ENCODE measurements at places on chromosomes 13 and 19. TPM values are rescaled to one million over a fixed set of nuclear protein-coding genes. Genes with fewer than 3 reads are reported as not detected.

- DNase-seq = peak; percentile 46
Observed at GRCh38 chr13:95236774-95237173, 64.5 kb downstream of the ABCC4 start.

GRCh38 chr19:50777830-50778303, 7.6 kb downstream of the GPR32 start:
- no peak for DNase-seq

DNA sequence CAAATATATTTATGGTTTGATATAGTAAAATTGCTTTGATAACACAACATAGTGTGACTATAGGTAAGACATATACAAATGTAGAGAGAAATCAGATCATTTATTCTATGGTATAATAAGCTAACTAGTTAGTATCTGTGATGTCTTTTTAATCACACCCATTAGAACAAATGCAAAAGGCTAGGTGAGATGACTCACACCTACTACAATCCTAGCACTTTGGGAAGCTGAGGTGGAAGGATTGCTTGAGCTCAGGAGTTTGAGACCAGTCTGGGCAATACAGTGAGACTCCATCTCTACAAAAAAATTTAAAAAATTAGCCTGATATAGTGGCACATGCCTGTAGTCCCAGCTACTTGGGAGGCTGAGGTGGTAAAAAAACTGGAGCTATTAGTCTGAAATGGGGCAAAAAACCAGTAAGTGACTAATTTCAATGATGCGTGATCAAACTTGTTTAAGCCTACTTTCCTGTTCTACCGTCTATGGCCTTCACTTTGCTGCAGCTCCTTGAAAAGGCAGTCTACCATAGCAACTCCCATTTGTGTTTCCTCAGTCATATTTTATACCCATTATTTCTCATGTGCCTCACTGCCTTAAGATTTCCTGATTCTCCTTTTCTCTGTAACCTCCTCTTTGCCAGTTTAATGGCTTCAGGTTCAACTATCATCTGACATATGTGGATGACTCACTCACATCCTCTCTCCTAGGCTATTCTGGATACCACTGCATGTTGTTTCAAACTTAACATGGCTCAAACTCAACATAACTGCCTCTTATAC, 12.5 kb downstream of the ALG5 start:
- no peak for DNase-seq

DNA sequence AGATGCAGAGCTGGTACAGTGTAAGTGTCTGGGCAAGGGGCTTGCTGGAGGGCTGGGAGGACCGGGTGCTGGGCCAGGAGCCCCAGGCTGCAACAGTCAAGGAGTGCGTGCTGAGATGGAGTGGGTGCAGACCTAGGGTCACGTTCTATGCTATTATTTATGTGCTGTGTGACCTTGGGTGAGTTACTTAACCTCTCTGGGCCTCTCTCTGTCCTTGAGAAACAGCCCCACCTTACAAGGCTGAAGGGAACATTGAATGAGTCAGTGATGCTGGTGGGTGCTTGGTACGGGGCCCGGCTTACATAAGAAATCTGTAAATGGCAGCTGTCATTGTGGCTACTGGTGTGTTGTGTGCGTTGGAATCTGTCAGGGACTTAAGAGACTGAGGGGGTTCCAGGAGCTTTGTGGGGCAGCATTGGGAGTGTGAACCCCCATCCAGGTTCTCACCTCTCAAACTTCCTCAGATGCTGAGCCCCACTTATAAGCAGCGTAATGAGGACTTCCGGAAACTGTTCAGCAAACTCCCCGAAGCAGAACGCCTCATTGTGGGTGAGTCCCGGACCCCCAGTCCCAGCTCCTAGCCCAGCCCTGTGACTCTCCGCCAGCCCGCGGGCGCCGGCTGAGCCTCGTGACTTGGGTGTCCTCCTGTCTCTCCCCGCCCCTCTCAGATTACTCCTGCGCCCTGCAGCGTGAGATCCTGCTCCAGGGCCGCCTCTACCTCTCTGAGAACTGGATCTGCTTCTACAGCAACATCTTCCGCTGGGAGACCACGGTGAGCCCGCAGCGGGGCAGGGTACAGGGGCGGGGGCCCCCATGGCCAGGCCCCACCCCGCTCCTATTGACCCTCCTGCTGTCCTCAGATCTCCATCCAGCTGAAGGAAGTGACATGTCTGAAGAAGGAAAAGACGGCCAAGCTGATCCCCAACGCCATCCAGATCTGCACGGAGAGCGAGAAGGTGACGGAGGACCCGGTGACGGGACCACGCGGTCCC, 9.6 kb downstream of the GRAMD1A start:
- DNase-seq = no peak

- DNase-seq = no peak
Observed at GRCh38 chr13:80379245-80379644, 38.3 kb upstream of the SPRY2 start.

GRCh38 chr13:66414066-66414800, 815.9 kb downstream of the PCDH9 start:
- DNase-seq = no peak

DNA sequence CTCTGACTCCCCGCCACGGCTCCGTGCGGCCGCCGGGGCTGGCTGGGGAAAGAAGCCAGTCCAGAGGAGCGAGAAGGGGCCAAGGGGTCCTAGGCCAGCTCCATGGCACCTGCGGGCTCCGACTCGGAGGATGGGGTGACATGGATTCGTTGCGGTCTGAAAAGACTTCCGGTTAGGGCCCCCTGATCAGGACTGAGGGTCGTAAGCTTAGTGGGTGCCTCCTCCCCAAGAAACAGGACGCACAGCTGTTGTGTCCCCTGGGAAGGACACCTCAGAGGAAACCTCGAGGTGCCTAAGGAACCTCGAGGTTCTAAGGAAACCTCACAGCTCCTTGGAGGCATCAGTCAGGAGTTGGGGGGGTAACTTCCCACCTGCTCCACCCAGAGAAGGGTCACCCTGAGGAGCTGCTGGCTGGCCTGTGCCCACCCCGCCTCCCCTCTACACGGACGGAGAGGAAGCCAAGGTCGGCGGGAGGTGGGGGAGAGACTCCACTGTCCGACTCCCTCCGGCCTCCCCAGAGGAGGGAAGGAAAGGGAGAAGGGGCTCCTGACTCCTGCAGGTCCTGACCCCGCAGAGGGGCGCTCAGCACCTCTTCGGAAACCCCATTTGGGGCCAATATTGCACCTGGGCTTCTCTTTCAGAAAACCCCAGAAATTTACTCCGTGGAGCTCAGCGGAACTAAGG, 855 bp downstream of the ATP12A start:
- DNase-seq = no peak

GRCh38 chr19:33214596-33214995, 11.1 kb downstream of the SLC7A10 start:
- DNase-seq = no peak

- DNase-seq = no peak
Observed at GRCh38 chr19:1445932-1446712, 3.8 kb upstream of the APC2 start.

GRCh38 chr13:40446365-40446764, 220.1 kb downstream of the FOXO1 start:
- no peak for DNase-seq

DNA sequence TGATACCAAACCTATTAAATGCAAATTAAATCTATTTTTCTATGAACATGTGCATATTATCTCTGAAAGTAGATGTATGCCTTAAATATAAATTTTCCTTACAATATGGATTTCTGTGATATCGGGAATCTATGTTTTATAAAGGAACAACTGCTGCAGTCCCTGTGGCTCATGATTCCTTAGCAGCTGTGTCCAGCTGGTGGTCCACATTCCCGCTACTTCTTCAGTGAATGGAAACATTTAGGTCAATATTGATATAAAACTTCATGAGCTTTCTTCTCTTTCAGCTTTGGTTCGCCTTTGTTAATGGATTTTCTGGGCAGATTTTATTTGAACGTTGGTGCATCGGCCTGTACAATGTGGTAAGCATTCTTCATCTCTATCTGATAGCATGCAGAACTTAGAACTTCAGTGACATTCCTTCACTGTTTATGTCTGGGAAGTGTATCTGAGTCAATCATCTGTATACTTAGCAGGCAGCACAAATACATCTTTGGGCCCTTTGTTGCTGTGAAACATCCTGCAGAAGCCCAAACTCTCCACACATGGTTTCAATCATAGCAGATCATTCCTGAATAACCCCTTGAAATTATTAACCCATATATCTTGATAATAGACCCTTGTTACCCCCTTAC, 223.9 kb downstream of the SHISA2 start:
- no peak for DNase-seq

GRCh38 chr13:37978680-37979079, 109.1 kb upstream of the TRPC4 start:
- DNase-seq = no peak

DNA sequence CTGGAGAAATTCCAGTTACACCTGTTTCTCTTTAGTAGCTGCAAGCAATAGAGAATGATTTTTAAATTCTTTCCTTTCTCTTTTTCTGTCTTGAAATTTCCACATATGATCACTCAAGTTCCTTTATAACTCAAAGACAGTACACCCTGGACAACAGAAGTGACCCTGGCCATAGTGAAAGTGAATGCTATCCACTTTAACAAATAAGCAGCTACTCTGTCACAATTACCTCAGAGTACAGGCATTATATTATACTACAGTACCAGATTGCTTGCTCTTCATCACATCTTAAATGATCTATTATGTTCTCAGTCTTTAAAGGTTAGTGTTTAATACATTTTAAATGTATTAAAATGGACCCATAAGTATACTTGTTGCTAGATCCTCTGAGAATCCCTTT, 136.2 kb downstream of the KLF12 start:
- DNase-seq = no peak

GRCh38 chr13:99507986-99508385, 6.7 kb downstream of the TM9SF2 start:
- DNase-seq = no peak

GRCh38 chr19:2987797-2988196, 10.4 kb downstream of the TLE6 start:
- no peak for DNase-seq

- DNase-seq = no peak
Observed at GRCh38 chr19:345320-345879, 804 bp upstream of the MIER2 start.

- DNase-seq = no peak
Observed at GRCh38 chr19:31154021-31154420, 195.2 kb downstream of the TSHZ3 start.

DNA sequence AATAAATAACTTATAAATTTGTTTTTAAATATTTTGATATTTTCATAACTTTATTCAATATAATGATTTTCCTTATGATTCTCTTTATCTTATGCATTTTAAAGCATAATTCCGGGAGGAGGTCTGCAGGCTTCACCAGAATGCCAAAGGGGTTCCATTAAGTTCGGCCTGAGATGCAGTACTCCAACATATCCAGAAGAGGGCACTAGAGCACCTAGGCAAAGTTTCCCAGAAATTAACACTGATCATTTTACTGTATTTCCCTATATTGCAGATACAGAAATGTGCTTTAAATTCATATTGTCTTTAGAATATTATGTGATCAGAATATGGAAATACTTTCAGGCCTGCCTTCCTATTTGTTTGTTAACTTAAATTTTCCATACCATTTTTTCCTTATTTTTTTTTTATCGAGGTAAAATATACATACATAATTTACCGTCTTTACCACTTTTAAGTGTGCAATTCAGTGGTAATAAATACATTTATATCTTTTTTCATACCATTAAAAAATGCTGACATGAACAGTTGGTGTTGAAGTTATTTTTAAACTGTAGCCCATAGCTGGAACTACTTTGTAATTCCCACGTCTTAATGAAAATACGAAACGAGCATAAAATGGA, 58.9 kb upstream of the TM9SF2 start:
- no peak for DNase-seq

DNA sequence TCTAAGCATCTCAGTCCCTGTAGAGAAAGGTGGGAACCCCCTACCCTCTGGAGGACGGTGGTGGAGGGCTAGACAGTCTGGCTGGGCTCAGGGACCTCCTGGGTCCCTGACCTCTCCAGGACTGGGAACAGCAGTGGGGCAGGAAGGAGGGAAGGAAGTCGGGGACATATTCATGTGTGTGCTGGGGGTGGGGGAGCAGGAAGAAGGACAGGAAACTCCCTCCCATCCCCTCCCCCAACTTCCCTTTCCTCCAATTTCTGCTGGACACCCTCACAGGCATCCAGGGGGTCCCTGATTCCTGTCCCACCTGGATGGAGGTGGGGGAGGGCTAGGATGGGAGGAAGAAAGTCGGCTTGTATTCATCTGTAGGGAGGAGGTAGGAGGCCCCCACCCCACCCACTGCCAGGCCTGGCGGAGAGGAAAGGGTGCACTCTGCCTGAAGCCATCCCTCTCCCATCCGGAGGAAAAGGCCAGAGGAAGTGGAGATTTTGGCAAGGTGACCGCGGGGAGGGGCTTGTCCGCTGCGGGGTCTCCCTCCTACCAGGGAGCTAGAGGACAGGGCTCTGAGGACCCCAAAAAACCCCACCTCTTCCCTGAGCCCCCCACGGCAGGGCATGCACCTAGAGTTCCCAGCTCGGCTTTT, 2.3 kb downstream of the NOVA2 start:
- DNase-seq = no peak

GRCh38 chr13:23753458-23753857, 135.7 kb downstream of the MIPEP start:
- DNase-seq = no peak

GRCh38 chr19:11100049-11100448, 10.8 kb downstream of the LDLR start:
- no peak for DNase-seq

DNA sequence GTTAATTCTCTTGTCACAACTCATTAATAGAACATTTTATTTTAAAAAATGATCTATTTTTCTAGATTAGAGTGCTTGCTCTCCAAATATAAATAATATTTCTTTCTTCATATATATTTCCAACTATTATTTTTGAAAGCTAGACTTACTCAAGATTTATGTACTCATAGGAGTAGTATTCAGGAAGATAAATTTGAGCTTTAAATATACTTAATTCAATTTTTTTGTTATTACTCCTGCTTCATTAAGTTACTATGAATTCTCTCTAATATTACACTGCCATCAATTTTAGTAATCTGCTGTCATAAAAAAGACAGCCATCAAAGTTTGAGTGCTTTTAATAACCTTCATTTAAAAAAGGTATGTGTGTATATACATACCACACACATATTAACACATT, 161.9 kb upstream of the PCDH9 start:
- no peak for DNase-seq

GRCh38 chr19:36169084-36169760, 17.0 kb upstream of the COX7A1 start:
- no peak for DNase-seq

The CYP2F1 gene
- not detected for total RNA-seq

The PRX gene
- 5.0 TPM for total RNA-seq

The LSM4 gene
- total RNA-seq = 98.1 TPM

The ZNF763 gene
- 4.3 TPM for total RNA-seq

The IGFL2 gene
- total RNA-seq = not detected

The CACNA1A gene
- total RNA-seq = 2.3 TPM

The VSTM2B gene
- total RNA-seq = not detected

The RNF225 gene
- total RNA-seq = not detected

The PGLYRP2 gene
- total RNA-seq = not detected

The ZFR2 gene
- total RNA-seq = not detected

The ZNF729 gene
- total RNA-seq = not detected

The CLEC11A gene
- total RNA-seq = 6.0 TPM

The ZNF112 gene
- total RNA-seq = 8.8 TPM

The AMH gene
- total RNA-seq = 14.3 TPM

The PSG11 gene
- not detected for total RNA-seq

The SLC27A5 gene
- total RNA-seq = 8.8 TPM

The ZNF253 gene
- 12.8 TPM for total RNA-seq

The CBLC gene
- not detected for total RNA-seq

Measured in osteocyte (in vitro differentiated cells).